ENCODE measurements at places on chromosomes 5 and 9.
A peak's percentile ranks its signal among the peaks of the same experiment; 100 is the strongest.

GRCh38 chr9:88586452-88586851 is 51.5 kb downstream of the NXNL2 start:
- DNase-seq = no peak

- no peak for DNase-seq
Measured at GRCh38 chr5:126416266-126416925, 6.8 kb upstream of the GRAMD2B start.

GRCh38 chr5:151280443-151280842 is 23.1 kb downstream of the SLC36A3 start:
- no peak for DNase-seq

DNA sequence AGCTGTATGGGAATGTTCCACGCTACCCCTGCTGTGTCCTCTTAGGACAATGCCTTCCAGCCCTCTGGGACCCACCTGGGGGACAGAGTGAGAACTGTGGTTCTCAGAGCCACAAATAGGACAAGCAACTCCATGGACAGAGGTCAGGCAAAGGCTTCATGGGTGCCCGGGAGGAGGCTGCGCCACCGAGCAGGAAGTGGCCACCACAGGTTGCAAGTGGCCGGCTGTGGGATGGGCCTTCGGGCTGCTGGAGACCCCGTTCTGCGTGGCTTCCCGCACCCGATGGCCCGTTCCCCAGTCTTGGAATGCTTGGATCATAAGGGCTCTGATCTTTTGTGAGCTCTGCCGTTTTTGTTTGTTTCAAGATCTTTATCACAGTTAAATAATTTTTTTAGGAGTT is 118.8 kb downstream of the BOD1 start:
- no peak for DNase-seq

DNA sequence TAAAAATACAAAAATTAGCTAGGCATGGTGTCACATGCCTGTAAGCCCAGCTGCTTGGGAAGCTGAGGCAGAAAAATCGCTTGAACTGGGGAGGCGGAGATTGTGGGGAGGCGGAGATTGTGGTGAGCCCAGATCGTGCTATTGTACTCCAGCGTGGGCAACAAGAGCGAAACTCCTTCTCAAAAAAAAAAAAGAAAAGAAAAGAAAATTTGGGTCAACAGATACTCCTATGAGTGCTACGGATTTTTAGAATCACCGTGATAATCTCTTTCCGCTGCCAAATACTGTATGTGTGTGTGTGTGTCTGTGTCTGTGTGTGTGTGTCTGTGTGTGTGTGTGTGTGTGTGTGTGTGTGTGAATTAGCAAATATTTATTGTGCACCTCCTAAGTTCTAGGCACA is 64.4 kb downstream of the ARRDC3 start:
- DNase-seq = no peak

DNA sequence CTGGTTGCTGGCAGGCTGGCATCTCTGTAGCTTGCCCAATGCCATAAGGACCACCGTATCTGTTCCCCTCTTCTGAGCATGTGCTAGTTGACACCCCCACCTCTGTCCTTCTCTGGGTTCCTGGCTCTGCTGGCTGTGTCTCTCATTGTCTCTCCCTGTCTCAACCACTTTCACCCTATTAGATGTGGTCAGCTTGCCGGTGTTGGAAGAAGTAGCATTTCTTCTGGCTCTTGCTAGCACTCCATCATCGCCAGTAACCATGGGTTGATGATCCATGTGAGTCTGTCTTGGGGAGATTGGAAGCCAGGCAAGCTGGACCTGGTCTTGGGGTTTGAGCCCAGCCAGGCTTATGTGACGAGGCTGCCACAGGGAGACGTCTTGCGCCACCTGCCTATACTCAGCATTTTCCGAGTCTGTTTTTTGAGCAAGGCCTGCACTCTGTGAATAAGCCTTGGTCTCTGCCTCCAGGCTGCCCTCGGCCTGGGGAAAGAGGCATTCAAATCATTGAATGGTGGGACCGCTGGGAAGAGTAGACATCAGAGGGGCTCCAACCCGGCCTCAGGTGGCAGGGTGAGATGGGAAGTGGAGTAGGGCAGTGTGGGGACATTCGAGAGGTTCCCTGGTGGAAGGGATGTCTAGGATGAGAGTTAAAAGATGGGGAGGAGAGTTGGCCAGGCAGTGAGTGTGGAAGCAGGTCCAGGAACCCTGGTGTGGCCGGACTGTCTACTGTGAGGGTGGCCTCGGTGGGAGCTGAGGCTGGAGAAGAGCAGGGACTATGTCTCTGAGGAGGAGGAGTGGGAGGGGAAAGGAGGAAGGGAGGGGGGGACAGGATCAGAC is 74.3 kb downstream of the ZNF618 start:
- DNase-seq = no peak

DNA sequence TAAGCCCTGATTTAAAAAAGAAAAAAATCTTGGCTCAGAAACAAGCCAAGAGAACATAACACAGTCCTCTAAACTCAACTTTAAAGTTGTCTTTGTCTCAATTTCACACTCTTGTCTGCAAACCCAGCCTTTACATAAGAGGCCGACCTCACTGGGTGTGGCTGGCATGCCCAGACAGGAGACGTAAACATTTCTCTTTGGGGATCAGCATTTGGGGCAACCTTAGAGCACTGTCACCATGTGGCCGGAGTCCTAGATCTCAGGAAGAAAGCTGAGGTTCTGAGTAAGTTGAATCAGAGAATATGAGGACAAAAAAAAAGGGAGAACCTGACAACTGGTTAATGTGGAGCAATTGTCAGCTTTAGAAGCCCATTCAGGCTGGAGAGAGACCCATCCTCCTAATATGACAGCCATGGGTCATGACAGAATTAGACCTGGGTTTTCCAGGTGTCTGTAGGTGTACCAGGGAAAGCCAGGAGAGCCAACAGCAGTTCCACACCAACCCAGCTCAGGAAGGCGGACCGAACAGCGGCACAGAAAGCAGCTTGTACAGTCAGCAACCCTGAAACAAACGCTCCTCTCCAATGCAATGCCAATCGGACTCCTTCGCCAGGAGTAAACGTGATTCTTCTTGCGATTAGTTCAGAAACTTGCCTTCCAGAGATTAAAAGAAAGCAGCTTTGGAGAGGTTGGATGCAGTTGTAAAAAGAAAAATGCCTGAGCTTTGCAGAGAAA is 97.9 kb upstream of the MAP3K1 start:
- DNase-seq = no peak

- no peak for DNase-seq
Measured at GRCh38 chr9:123425261-123425821, 69.3 kb downstream of the CRB2 start.

DNA sequence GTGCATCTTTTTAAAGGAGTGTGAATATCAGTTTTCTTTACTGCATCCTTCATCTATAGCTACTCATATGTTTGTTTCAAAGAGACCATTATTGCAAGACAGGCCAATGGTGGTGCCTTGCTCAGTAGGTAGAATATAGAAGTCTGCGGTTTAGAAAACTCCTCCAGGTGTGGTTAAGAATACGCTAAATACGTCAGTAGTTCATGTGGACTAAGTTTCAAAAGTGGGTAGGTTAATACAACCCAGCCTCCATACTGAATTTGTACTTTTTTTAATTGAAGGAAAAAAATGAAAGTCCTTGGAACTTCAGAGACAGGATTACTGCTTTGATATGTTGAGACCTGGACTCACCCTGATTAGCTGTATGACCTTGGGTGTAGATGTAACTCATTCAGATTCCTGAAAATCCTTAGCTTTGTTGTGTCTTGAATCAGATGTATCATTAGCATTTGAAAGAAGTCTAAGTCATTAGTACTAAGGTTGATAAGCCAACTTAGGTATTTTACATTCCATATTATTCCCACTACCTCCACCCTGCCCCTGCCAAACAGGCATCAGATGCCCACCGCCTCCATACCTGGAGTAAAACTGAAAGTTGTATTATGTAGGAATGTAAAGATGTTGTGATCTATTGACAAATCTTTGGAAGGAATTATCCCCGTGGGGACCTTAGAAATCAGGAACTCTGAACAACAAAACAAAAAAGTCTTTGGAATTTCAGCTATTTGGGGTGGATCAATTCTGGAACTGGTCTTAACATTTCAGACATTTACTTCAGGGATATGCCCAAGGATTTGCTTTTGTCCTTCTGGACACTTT is 6.1 kb downstream of the BASP1 start:
- DNase-seq = no peak

DNA sequence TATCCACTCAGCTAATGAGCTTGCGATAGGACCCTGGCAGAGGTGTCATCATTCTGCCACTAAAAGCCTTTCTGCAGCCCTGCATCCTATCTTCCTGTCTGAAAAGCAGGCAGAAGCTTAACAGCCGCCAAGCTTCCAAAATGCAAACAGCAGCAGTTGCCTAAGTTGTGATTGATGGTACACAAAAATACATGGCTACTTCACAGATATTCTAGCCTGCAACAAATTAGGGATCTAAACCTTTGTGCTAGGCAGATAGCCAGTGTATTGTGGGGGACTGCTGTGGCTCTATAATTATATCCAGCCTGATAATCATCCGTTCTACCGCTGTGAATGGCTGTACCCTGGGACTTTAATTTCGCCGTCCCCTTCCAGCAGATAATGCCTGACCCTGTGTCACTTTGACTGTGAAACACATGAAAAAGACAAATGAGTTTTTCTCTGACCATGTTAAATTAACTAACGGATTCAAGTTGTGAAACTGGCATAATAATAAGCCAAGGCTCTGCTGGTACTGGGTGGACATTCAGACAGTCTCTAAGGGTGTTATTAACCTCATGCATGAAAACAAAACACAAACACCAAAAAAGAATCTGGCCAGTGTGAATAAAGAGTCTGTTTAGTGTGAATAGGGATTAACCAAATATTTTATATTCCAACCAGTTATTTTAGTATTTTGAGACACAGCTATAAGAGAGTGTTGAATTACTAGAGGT is 45.9 kb downstream of the SEMA6A start:
- no peak for DNase-seq

DNA sequence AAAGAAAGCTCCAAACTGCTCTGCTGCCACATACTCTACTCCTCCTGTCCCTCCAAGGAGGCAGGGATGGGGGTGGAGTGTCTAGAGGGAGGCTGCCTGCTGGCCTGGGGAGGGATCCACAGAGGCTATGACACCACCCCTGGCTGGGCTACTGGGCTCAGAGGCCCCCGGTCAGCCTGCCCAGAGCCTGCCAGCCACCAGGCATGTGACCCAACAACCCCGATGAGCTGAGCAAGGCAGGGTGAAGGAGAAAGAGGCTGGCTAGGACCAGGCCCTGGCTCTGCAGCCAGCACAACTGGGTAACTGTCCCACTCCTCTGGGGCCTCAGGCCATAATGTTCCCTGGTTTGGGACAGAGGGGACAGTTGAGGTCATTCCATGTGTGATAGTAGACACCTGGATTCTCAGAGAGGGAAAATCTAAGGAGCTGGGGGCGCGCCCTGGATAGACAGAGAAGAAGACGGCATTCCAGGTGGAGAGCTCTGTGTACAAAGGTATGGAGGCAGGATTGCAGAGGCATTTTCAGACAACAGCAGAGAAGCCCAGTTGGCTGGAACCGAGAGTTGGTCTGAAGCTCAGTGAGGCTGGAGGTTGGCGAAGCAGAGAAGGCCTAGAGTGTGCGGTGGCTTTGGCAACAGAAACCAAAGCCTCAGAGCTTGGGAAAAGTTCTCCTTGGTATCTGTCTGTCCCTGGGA is 33.8 kb upstream of the IL17B start:
- DNase-seq = no peak

GRCh38 chr9:135275163-135275562 is 187.7 kb downstream of the OLFM1 start:
- no peak for DNase-seq

DNA sequence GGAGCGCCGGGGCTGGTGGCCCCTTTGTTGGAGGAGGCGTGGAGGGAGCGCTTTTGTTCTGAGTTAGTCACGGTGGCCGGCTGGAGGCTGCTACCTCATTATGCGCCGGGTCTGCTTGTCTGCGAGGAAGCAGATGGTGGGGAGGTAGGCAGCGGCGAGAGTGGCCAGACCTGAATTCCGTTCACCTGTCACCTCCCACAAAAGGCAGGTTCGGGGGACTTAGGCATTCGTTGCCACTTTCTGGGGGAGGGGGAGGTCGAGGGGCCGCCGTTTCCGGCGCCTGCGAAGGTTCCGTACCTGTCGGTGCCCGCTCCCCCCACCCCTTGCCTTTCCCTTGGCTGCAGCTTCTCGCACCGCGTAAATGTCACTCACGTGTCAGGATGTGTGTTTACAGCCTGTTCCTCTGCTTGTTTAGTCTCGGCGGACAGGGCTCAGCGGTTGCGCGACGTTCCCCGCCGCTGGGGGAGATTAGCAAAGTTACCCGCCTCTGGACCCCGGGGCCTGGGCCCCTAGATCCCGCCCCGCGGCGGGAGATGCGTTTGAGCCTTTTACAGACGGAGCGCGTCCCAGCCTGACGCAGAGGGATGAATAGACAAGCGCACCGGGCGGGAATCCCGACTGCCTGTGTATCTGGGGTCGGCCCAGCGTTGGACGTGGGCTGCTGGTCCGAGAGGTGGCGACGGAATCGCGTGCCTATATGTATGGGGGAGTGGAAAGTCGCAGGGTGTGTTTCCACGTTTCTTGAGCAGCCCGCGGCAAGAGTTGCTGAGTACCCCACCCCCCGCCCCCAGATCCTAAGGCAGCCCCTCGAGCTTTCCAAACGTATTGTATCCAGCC is 2.7 kb upstream of the LHX2 start:
- DNase-seq = no peak

GRCh38 chr5:143775258-143775657 is 36.7 kb upstream of the HMHB1 start:
- no peak for DNase-seq

DNA sequence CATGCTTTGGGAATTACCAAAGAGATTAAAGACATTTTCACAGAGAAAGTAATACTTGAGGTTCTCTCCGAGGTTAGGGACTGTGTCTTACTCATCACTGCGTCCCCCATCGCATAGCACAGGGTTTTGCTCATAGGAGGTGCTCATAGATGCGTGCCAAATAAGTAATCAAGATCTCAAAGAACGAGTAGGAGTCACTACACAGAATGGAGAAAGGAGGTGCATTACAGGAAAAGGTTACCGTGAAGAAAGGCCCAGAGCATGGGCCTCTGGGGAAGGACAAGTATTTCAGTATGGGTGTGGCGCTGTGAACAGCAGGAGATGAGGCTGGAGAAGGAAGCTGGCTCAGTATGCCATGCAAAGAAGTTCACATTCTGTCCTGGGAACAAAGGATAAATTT is 182.4 kb downstream of the ACTL7B start:
- no peak for DNase-seq

DNA sequence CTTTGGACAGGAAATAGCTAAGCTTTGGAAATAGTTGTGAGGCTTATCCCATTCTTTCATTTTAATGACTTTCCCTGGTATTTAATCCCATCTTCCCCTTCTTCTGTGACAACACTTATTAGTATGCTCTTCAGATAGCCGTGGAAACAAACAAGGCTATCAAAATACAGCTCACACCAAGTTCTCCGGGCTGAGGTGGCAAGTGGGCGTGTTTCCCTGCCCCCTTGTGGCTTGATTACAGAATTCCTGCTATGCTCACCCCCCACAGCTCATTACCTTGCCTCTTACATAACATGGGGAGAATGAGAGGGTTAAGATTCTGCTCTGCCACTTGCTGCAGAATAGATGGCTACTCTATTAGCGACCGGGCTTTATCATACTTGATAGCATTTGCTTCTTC is 437.1 kb upstream of the TLE4 start:
- DNase-seq = peak; percentile 18

DNA sequence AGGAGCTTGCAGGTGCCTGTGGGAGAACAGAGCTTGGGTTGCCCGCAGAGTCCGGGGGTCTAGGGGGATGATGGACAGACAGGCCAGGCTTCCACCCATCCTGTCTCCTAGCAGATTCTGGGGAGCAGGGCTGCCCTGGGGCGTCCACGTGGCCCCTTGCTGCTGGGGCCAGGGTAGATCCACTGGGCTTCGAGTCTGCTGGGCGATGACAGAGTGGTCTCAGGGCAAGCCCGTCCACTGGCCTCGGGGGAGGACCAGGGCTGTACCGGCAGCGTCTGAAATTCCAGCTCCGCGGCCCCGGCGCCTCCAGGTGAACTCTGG is 124.2 kb upstream of the IRX4 start:
- no peak for DNase-seq

- DNase-seq = no peak
Measured at GRCh38 chr5:170495825-170496661, 7.8 kb upstream of the KCNIP1 start.
